ENCODE measurements at places on chromosomes 7 and 10. TPM values are rescaled to one million over a fixed set of nuclear protein-coding genes. Genes with fewer than 3 reads are reported as not detected.

Gene SDK1
- total RNA-seq = 4.8 TPM

- DNase-seq = no peak
Measured at GRCh38 chr10:61071580-61071979, 127.6 kb upstream of the RHOBTB1 start.

DNA sequence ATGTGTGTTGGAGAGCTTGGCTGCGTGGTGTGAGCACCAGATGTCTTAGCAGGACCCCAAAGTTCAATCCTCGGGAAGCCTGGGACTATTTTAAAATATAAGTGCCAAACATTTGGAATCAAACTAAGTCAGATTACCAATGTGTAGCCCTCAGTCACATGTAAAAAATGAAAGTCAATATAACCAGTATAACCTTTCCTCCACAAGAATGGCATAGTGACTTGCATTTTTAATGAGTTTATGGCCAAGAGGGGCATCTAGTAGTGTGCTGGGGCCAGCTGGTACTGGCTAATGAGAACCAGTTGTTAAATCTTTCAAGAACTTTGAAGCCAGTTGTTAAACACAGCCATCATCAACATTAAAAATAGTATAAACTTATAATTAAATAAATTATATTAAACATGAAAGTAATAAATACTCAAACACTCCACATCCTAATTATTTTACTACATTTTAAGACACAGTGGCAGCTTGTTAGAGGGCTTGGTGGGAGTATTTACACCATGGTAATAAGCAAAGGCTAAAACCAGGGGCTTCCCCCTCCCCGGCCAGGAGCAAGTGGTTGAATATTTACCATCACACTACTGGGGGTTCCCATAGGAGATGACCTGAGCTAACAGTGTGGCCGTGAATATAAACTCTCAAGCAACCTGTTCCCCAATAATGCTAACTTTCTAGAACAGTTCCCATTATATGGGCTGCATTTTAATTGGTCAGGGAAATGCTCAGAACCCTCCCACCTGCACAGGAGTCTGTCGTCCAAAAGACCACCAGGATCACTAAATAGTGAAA, 7.9 kb upstream of the FAM170B start:
- DNase-seq = no peak

- DNase-seq = no peak
Measured at GRCh38 chr7:117274951-117275350, 47.9 kb downstream of the WNT2 start.

- DNase-seq = peak; percentile 99
Measured at GRCh38 chr10:34696423-34696822, 118.7 kb downstream of the PARD3 start.

DNA sequence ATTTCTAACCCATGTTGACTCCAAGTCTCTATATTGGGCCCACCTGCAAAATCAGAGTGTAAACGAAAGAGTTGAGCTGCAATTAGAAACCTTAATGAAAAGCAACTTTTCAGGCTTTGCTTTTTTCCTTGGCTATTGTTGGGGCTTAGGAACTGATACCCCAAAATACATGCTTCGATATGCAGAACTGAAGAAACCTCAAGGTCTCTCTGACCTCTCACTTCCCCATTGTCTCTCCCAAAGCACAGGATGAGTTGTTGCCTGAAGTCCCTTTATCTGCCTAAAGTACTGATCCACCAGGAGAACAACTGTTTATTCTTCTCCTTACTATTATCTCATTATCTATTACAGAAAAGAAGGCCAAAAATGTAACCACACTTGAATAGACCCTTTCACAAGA, 666.0 kb upstream of the LRRTM3 start:
- no peak for DNase-seq

- DNase-seq = no peak
Measured at GRCh38 chr10:75000748-75001321, 110.6 kb upstream of the SAMD8 start.

DNA sequence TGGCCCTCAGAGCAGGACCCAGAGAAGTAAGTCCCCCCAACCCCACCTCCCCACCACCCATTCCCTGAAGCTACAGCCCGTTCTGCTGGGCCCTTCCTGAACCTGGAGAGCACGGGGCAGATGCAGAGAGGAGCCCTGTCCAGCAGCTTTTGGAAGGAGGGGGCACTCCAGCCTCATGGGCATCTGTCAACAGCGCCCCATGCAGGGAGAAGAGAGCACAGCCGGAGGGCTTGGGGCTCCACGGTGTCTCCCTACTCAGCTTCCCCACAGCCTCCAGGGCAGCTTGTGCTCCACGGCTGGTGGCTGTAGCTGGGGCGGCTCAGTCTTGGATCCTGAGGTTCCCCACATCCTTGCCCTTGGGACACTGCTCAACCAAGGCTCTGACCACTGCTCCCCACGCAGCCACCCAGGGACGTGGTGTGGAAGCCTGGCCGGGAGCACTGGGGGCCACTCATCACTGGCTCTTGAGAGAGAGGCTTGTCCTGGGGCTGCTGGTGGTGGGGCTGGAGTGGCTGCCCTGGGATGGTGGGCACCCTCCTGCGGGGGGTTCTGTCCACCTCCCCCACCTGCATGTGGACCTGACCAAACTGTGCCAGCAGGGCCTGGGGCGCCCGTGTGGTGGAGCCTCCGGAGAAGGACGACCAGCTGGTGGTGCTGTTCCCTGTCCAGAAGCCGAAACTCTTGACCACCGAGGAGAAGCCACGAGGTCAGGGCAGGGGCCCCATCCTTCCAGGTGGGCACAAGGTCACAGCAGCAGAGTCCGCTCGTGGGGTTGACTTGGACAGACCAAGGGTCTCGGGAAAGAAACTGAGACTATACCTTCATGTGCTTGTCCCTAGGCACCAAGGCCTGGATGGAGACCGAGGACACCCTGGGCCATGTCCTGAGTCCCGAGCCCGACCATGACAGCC, 4.5 kb downstream of the PRAP1 start:
- DNase-seq = no peak

Gene TEX36
- total RNA-seq = not detected

Gene FAM24B
- total RNA-seq = 5.2 TPM

Gene PSMG3
- 171 TPM for total RNA-seq

DNA sequence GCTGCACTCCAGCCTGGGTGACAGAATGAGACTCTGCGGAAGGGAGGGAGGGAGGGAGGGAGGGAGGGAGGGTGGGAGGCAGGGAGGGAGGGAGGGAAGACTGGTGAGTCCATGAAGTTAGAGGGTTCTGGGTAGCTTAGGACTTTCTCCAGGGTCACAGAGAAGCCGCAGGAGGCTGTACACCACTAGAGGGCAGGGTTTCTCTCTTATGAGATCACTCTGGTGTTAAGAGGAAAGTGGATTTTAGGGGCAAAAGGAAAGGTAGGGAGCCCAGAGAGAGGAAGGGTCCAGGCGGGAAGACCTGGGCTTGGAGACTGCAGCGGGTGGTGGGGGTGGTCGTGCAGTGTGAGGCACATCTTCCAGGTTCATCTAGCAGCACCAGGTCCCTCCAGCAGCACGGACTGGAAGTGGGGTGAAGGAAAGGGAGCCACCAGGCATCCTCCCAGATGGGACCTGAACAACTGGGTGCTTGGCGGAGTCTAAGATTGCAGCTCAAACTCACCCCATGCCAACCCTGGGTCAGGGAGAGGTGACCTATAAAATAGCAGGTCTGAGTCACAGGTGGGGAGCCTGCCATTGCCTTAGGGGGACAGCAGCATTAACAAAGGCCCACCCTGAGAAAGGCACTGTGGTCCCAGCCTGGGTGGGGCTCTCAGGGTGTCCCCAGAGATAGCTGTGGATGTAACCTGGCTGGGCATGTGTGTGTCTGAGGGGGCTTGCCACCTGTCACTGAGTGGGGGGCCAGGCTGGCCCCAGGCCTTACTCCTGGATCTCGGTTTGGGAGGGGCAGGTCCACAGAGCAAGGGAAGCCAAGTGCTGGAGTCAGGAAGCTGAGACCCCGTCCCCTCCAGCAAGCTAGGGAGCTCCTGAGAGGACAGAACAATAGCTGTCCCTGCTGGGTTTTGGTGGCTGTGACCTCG, 48.5 kb upstream of the SLC29A3 start:
- peak; percentile 69 for DNase-seq

Gene SMIM30
- total RNA-seq = 28.9 TPM
